ELF-1 (cell line): ENCODE measurements at places on chromosomes 12 and 14.
A peak's percentile ranks its signal among the peaks of the same experiment; 100 is the strongest.

DNA sequence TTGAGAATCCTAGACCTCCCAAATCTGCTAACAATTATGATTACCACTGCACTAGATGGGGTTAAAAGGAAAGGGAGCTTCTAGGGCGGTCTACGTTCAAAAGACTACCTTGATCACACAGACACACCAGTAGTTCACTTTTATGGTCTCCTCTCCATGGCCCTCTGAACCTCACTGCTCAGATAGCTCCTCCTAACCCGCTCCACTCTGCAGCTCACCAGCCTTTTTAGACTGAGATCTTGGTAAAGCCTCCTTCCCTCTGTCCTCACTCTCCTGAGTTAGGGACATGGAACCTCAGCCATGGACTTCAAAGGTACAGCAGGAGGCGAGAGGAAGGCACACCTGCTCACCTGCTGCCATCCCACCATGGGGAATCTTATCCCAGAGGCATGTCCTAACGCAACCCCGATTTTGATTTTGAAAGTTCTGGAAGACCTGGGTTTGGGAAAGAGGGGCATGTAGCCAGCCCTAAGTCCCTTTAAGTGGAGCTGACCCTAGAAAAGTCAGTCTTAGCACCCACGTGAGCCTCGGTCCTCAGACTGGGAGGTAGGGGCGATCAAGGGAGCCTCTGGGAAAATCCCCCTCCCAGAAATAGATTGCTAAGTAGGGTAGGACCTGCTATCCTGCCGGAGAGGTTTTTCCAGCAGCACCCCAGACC, 1.3 kb downstream of the ZNF219 start:
- DNase-seq, result no peak

DNA sequence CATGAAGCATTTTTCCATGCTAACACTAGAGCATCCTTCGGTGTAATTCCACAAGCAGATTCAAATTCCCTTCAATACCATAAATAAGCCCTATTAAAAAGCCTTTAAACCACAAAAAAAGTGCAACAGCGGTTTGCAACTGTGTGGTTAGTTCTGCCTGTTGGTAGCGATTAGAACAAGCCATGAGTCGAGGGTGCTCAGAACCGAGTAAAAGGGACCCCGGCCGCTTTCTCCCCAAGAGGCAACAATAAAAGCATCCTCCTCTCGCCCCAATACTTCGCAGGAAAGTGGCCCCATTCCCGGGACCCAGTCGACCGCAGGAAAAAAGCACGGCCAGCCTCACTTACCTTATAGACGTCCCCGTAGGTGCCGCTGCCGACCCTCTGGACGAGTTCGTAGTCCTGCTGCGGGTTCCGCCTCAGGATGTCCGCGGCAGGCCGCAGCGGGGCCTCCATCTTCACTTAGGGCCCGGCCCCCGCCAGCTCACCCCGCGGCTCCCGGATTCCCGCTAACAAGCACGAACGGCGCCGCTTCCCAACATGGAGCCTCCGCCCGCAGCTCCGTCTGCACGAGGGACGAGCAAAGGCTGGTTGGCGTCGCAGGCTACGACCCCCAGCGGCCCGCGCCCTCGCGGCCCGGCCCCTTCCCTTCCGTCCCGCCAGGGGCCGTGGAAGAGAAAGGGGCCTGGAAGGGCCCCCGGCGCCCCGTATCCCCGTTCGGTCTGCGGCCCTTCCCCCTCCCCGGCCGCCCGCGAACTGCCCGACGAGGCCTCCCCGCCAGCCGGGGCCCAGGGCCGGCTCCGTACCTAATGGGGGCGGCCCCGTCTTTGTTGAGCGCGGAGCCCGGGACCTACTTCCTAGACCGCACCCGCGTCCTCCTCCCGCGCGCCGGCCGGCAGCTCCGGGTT, 521 bp downstream of the MAP4K5 start:
- DNase-seq, result peak; percentile 69

DNA sequence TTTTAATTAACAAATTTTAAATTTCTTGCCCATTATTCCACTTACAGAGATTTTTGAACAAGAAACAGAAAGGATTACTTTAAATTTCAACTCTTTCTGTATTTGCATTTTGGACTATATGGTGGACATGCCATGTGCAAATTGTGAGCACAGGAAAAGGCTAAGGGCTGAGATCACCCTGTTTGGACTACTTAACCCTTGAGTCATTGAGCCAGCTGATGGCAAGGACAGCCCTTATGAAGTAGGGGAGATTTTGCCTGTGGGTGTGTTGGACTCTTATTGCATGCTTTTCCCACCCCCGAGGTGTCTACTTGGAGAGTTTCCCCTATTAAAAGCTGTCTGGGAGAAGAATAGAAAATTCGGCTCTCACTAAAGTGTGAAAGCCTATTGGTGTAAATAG, 17.2 kb downstream of the DERA start:
- no peak for DNase-seq

DNA sequence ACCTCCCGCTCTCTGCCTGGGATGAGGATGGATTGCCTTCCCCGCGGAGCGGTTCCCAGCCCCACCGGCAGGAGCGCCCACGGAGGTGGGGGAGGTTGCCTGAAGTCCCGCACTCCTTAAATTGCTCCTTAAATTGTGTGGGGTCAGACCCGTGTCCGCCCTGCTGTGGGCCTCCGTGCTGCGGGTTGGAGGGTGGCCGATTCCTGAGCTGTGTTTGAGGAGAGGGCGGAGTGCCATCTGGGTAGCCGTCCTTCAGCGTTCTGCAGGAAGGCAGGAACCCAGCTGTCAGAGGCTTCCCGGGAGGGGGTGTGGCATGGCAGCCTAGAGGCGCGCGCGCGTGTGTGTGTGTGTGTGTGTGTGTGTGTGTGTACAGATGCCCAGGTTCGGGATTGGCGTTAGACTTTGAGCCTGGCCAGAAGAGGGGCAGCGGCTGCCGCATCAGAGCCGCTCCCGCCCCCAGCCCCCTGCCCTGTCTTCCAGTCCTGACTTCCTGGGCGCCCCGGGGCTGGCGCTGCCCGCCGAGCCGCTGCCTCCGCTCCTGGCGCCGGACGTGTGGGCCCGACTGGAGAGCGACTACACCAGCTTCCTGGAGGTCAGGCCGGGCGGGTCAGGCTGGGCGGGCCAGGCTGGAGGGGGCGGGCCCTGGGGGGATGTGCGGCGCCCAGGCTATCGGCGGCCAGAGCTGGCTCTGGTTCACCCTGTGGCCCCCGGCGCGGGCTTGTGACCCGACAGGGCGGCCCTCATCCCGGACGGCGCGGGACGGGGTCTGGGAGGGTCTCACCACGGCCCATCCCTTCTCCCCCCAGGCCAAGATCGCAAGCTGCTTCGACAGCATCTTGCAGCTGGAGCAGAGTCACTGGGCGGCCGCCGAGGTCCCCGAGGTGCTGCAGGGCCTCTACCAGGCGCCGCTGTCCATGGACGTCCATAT, 9.2 kb downstream of the EXOC3L4 start:
- DNase-seq, result peak; percentile 68

- no peak for DNase-seq
Measured at GRCh38 chr12:40158592-40159111, 52.8 kb upstream of the SLC2A13 start.

DNA sequence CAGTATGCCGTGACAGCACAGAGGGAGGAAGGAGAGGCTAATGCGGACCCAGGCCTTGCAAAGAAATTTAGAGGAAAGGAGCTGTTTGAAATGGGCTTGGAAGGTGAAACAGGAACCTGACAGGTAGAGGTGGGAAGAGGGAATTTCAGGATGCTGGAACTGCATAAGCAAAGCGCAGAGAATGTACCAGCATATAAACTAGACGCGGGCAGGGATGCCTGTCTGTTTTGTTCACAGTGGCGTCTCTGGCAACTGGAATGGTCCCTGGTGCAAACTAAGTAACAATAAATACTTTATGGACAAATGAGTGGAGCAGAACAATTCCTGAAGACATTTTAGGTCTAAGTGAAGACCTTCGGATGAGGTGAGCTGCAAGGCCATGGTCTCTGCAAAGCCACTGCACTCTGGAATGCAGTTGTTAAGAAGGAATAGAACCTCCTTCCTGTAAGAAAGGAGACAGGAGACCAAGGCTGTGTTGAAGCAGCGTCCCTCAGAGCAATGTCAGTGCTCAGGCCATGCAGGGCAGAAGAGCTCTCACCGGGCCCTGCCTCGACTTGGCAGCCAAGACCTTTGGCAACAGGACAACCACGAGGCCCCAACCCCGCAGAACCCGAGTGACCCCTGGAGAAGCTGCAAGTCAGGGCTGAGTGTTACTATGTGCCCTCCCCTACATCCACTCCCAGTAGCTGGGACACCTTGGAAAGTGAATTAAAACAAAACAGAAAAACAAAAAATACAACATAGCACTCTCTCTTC, 42.8 kb downstream of the PITPNM2 start:
- no peak for DNase-seq
